Breast epithelium (tissue), 4 donors: ENCODE measurements at places on chromosomes 16 and 17.

- DNase-seq = no peak
Observed at GRCh38 chr17:69637446-69638156, 223.1 kb downstream of the MAP2K6 start.

DNA sequence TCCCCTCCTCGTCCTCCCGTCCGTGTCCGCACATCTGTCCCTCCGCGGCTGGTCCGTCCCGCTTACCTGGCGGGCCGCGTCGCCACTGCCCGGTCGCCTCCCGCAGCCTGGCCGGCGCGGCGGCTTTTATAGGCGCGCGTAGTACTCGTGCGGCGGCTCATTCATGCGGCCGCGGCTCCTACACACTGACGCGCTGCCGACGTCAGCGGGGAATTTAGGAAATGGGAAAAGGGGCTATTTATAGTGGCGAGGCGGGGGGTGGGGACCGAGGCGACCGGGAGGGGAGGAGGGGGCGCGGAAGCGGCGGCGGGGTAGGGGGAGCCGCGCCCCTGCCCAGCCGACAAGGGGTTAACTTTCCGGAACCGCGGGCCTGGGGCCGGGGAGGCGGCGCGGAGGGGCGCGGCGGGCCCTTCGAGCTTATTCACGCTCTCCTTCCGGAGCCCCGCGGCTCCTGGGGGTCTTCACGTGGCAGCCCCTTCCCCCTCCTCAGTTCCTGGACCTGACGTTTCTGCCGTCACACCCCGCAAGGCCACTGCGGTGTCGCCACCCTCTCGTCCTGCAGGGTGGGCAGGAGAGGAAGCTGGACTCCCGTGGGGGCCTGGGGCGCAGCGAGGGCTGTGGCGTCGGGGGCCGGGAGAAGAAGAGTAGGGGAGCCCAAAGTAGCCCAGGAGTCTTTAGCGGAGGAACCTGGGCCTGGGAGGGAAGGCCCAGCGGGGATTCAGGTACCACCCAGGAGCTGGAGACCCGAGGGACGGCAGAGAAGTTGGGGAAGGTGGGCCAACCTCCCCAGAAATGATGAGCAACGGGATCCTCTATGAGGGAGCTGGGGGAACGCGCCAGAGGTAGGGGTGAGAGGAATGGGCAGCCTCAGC lies 3.6 kb upstream of the HIC1 start:
- no peak for DNase-seq

DNA sequence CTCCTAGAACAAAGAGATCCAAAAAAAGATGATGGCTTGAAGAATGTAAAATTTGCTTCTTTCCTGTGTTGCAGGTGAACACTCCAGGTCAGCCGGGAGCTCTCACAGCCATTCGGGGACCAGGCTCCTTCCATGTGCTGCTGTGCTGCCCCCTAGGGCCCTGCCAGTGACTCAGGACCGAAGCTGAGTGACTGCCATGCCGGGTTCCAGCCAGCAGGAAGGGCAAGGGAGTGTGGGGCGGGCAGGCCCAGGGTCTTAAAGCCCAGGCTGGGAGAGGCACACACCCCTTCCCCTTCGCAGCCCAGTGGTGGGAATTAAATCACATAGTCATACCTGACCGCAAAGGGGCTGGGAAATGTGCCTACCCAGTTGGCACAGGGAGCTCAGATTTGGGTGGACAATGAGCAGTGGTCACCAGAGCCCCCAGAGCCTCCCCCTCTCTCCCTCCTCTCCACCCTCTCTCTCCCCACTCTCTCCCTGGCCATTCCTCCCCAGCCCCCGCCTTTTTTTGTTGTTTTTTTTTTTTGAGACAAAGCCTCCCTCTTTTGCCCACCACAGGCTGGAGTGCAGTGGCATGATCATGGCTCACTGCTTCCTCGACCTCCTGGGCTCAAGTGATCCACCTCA lies 11.5 kb downstream of the EPOP start:
- peak; percentile 69 for DNase-seq

DNA sequence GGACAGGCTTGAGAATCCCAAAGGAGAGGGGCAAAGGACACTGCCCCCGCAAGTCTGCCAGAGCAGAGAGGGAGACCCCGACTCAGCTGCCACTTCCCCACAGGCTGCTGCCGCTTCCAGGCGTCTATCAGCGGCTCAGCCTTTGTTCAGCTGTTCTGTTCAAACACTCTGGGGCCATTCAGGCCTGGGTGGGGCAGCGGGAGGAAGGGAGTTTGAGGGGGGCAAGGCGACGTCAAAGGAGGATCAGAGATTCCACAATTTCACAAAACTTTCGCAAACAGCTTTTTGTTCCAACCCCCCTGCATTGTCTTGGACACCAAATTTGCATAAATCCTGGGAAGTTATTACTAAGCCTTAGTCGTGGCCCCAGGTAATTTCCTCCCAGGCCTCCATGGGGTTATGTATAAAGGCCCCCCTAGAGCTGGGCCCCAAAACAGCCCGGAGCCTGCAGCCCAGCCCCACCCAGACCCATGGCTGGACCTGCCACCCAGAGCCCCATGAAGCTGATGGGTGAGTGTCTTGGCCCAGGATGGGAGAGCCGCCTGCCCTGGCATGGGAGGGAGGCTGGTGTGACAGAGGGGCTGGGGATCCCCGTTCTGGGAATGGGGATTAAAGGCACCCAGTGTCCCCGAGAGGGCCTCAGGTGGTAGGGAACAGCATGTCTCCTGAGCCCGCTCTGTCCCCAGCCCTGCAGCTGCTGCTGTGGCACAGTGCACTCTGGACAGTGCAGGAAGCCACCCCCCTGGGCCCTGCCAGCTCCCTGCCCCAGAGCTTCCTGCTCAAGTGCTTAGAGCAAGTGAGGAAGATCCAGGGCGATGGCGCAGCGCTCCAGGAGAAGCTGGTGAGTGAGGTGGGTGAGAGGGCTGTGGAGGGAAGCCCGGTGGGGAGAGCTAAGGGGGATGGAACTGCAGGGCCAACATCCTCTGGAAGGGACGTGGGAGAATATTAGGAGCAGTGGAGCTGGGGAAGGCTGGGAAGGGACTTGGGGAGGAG lies at the start of gene CSF3:
Gene CSF3, plus strand, starts transcription at position 436 of the 993 bp plus-strand sequence. Its CDS starts 35 bp downstream, at position 471.
- DNase-seq = no peak

DNA sequence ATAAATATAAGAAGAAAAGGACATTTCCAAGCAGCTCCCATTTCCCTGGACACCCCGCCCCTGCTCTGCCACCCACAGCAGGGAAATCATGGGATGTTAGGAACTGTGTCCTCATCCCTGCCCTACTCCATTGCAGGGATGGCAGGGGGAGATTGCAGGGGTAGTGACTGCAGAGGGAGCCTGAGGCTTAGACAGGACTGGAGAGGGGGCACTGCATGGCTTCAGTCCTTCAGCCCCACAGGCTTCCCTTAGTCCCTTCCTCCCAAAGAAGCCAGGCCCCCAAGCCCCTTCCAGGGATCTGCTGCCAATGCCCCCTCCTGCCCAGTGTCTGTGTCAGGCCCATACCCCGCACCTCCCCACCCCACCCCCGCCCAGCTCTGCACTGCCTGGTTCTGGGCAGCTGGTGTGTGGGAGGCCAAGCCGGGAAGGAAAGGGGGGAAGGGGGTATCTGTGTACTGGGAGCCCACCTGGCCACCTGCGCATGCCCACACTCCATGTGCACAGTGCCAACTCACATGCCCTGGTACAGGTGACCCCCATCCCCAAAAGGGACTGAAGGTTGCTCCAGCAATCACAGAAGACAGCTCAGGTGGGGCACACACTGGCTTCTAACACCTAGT lies 3.3 kb downstream of the RUNDC3A start:
- DNase-seq = no peak

DNA sequence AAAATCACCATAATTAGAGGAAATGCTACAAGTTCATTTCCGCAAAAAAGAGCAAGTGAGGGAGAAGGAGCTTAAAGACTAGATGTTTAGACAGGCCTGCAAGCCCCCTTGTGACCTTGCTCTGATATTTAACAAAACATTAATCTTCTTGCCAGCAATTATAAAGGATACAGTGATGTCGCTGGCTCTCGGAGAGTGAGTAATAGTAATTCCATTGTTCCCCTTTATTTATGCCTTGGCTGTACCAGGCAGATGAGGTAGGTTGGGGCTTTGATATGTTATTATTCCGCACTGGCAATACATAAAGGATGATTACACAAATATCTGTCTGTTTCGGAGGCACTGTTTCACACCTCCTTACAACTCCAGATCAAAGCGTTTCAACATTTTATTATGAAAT lies 204.8 kb upstream of the SALL1 start:
- DNase-seq = no peak

- DNase-seq = peak; percentile 78
Observed at GRCh38 chr16:28277537-28278388, 14.6 kb upstream of the SBK1 start.

DNA sequence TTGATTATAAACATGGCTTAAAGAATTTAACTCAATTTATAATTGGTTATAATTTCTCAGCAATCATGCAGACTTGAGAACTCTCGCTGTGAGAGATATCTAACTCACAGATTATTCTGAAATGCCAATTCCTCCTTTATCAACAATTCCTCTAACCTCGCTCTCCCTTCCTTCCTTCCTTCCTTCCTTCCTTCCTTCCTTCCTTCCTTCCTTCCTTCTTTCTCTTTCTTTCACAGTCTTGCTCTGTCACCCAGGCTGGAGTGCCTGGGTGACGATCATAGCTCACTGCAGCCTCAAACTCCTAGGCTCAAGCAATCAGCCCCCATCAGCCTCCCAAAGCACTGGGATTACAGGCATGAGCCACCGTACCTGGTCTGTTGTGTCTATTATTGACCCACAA lies 42.4 kb downstream of the CHD9 start:
- DNase-seq = no peak

DNA sequence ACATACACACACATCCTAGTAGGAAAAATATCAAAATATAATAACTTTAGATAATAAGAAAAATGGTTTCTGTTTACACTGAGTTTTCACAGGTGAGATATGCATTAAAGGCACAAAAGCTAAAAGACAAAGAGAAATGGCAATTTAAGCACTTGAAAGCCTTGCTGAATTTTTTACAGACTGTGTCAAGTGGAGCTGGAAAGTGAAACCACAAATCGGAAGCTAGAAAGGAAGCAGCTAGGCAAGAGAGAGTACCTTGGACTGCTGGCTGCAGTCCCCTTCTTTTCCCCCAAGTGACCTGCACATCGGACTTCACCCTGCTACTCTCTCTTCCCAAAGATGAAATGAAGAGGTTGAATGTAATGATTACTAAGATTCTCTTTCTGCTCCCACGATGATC lies 135.1 kb downstream of the CDH13 start:
- DNase-seq = no peak

- peak; percentile 98 for DNase-seq
Observed at GRCh38 chr16:85350973-85351372, 238.7 kb upstream of the CIBAR2 start.

GRCh38 chr16:55000595-55000994 lies 69.9 kb downstream of the IRX5 start:
- no peak for DNase-seq

DNA sequence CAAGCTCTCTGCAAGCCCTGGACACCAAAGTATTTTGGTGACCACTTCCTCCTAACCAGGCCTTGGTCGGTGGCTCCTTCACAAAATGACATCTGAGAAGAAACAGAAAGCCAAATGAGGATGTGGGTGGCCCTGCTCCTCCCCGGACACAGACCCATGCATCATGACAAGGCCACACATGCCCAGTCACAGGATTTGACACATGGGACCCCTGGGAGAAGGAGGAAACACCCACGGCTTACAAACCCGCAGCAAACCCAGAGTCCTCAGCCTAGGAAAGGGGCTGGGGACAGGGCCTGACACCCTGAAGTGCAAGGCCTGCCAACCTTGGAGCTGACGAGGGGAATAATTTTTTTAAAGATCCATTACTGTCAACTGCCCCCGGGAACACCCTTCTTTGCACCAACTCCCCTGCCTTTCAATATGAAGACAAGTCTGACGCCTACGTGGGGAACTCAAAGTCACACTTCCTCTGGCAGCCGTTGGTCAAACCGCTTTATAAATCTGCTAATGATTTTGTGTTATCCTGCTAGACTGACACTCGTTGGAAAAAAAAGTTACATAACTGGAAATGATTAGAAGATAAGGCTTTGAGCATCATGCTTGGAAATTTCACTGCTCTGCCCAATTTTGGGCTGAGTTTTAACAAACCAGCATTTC lies 41.3 kb downstream of the GAS7 start:
- DNase-seq = peak; percentile 35

GRCh38 chr16:89798126-89798525 lies 18.3 kb downstream of the FANCA start:
- no peak for DNase-seq

DNA sequence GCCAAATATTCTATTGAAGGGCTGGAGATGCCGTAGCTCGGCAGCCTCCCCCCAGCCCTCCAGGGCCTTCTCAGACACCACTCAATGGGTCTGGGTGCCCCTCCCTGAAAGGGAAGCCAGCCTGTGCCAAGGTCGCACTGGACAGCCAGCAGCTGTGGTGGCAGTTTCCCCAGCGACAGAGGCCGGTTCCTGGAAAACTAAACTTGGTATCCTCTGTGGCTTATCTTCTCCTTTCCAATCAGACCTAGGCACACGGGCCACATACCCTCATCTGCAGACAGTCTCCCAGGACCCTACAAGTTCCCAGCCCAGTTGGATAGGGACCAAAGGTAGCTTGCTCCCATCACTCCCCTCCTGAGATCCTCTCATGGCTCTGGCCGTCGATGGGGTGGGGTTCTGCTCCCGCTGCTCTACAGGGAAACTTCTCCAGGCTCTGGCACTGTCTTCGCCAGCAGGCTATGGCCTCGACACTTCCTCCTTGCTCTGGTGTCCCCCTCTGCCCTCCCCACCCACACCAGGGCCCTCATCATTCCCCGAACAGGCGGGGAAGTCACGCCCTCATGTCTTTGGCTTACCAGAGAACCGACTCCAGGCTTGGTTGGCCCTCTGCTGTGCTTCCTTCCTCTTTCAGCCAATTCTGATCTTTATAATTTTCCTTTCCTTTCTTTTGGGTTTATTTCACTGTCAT lies 18.3 kb upstream of the IL21R start:
- no peak for DNase-seq

- no peak for DNase-seq
Observed at GRCh38 chr17:74951680-74952421, 16.2 kb downstream of the OTOP3 start.

DNA sequence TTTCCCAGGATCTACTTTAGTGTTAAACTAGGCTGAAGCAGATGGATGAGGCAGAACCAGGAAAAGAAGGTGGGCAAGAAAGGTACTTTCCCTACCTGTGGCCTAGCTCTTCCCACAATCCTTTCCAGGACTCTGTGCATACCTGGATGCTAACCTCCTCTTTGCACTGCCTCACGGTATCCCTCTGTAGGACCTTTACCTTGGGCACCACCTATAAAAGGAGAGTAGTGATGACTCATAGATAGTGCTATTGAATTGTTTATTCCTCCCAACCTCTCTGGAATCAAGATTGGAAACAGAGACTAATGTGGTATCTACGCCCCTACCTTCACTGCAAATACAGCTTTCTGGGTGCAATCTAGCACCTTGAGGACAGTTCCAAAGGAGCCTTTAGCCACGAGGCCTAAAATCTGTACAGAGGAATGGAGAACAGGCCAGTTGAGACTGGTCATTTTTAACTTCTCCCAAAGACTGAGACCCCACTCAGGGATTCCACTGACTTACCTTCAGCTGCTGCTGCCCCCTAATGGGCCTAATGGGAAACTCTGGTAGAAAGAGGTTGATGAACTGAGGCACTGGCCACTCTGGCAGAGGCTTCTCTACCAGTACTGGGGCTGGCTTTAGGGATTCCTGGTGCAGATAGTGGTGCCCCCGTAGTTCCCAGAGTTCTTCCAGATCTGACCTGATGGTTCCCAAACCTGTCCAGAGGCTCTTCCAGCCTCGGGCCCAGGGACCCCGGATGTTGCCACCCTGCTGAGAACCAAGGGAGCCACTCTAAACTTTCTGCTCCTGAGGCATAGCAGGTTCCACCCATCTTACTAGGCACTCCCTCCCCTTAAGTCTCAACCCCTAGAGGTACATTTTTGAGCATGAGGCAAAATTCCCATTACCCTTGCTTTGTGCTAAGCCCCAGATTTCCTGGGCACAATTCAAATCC lies 781 bp downstream of the RSKR start:
- no peak for DNase-seq
